ENCODE measurements at places on chromosomes 7 and 10.
A peak's percentile ranks its signal among the peaks of the same experiment; 100 is the strongest.

DNA sequence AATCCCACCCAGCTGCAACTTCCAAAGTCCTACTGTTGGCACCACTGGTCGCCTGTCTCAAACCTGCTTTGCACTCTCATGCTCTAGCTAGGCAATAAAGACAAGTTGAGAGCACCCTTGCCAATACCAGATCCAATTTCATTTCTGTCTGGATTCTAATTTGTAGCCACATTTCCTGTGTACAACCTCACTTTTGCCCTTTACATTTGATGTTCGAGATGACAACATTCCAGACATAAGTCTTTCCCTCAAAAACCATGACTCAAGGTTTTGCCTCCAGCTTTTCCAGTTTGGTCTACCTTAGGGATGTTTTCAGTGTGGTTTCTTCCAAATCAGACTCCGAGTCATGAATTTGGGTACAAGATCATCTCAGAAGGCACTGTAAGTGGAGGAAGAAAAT lies 309.0 kb downstream of the GPAM start:
- no peak for DNase-seq

DNA sequence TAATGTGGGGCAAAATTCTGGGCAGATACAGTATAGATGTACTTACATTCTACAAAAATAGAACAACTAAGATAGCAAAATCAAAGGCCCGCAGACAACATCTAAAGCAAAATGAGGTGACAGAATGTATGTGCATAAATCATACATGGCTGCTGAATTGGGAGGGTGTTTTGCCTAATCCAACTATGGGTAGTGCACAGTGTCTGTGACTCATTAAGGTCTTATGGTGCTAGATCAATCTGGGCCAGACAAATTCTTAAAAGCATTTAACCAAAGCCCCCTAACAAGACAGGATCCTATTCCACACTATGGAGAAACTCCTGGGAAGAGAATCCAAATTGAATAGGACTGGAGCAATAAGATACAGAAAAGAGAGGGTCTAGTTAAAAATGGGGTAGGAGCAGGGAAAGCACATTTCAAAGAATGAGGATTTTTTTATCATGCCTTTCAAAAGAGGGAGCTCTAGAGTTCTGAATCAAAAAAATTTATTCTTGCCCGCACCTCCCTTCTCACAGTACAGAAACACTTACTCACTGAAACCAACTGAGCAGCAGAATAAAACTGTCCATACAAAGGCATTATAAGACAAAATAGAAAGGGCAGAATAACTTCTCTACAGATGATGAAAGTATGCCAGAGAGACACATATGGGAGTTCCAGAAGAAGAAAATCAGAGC lies 181.3 kb downstream of the RNLS start:
- DNase-seq, result no peak

- DNase-seq, result no peak
Observed at GRCh38 chr7:66344166-66344565, 139.0 kb downstream of the TPST1 start.

GRCh38 chr7:158952776-158953175 lies 96.4 kb downstream of the DYNC2I1 start:
- no peak for DNase-seq

DNA sequence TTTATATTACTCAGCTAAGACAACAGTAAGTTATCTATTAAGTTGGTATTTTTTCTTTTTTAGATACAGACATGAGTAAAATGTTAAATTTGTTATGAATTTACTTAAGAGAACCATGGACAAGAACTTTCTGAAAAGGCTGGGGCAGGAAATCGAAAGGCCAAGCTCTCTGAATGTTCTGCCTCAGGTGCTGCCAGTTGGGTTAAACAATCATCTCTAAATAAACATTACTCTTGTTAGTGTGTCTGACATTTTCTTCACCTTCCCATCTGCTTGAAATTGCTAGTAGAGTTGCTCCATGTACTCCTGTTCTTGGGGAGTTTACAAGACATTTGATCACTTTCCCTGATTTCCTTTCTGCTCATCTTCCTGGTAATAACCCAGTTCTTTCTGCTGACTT lies 87.5 kb downstream of the ANKRD7 start:
- no peak for DNase-seq

DNA sequence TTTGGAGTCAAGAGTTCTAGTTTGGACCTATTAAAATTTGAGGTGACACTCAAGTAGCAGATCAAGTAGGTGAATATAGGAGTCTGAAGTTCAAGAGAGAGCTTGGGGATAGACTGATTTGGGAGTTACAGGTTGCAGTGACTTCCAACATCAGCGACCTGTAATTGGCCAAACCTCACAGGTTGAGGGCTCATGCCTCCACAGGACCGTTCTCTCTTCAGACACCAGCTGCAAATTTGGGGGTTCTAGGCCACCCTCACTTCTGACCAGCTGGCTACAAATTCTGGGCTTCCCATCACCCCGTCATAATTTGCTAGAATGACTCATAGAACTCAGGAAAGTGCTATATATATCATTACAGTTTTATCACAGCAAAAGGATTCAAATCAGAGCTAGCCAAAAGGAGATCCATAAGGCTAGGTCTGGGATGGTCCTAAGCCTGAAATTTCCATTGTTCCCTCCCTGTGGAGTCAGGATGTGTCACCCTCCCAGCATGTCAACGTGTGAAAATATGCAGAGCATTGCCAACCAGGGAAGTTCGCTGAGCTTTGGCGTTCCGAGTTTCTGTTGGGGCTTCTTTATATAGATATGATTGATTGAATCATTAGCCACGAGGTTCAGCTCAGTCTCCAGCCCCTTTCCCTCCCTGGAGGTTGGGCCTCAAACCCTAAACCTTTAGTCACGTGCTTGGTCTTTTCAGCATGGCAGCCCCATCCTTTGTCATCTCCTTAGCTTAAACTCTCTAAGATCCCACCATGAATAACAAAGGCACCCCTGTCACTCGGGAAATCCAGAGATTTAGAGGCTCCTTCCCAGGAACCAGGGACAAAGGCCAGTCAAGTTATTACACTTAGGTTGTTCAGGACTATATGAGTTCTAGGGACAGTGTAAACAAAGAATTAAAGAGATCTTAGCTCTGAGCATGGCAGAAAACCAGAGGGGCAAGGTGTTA lies 20.7 kb upstream of the ZNF212 start:
- no peak for DNase-seq

- no peak for DNase-seq
Observed at GRCh38 chr7:152661479-152661878, 14.5 kb downstream of the XRCC2 start.

- no peak for DNase-seq
Observed at GRCh38 chr10:132555648-132556575, 18.3 kb downstream of the INPP5A start.

DNA sequence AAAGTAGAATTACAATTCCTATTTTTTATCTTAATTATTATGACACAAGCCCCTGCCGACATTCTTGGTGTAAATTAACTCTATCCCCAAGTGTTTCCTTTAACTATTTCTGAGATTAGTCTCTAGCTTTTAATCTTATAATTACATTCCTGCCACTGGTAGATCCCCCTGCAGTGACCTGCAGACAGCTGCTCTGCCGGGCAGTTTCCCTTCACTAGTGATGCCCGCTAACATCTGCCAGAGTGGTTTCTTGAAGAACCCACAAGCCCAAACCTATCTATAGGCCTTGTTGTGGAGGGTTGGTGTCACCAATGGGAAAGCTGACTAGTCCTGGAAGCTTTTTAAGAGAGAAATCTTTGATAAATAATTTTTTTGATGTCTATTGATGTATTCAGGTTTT lies 50.0 kb downstream of the ADAM22 start:
- no peak for DNase-seq

DNA sequence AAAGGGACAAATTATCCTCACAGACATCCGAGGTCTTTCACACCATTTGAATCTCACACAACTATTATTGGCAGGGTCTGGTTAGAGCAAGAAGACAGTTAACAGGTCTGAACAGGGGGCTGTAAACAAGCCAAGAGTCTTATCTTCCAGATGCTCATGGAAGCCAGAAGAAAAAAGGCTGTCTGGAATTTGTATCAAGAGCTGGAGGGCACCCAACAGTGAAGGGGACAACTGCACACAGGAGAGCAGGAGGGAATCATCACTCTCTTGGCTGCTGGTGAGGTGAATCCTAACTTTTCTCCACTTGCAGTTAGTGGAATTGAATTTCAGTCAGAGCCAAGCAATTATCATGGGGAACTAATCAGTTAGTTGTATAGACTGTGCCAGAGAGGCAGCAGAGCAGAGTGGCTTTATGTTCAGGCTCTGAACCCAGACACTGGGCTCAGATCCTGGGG lies 880.2 kb upstream of the AUTS2 start:
- DNase-seq, result no peak

- no peak for DNase-seq
Observed at GRCh38 chr10:126499744-126500143, 111.5 kb upstream of the ADAM12 start.

DNA sequence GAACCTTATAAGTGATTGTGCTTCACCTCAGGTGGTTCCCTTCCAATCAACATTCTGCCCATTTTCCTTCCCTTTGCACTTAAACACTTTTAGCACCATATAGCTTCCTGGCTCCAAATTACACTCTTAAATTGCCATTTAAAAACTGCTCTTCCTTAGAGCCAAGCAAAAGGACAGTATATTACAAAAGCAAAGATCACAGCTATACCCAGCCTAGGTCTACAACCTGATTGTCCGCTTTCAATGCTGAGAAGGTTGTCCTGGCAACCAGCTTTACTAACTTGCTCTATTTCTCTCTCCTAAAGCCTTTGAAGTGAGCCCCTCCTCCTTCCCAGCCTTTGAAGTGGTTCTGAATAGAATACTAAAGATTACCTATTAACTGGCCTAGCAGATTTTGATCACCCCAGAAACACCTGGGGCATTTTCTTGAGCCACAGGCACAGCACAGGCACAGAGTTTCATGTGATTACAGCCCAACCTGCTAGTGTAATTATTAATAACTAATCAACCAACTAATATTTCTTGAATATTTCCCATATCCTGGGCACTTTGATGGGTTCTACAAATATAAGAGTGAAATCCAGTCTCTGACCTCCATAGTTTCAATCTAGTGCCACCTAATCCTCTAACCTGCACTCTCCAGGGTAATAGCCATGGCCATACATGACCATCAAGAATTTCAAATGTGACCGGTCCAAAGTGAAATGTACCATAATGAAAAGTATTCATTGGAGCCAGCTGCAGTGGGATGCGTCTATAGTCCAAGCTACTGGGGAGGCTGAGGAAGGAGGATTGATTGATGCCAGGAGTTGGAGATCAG lies 63.6 kb upstream of the TRIM24 start:
- no peak for DNase-seq

- no peak for DNase-seq
Observed at GRCh38 chr7:21364801-21365271, 63.0 kb upstream of the SP4 start.

DNA sequence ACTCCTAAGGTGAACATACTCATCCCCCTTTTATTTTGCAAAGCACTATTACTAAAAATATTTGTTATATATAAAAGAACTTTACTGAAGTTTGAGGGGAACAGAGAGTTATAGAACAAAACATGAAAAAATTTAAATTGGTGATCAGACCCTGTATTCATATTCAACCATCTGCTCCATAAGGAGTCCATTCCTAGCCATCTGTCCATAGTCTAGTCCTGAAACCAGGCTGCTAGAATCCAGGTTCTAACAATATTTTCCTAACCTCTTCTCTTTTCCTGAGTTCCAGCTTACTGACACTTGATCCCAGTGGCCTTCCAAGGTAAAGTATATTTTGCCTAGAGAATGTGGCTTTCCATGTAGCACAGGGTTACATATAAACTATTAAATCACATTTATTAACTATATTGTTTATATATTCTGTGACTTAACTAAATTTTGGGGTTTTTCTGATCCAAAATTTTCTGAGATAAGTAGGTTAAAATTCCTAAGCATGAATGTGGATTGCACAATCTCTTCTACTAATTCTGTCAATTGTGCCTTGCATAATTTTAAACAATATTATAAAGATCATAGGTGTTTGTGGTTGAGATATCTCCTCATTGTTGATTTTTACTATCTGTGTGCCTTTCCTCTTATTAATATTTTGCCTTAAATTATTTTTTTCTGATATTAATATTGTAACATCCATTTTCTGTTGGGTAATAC lies 137.6 kb upstream of the MAGI2 start:
- DNase-seq, result no peak

DNA sequence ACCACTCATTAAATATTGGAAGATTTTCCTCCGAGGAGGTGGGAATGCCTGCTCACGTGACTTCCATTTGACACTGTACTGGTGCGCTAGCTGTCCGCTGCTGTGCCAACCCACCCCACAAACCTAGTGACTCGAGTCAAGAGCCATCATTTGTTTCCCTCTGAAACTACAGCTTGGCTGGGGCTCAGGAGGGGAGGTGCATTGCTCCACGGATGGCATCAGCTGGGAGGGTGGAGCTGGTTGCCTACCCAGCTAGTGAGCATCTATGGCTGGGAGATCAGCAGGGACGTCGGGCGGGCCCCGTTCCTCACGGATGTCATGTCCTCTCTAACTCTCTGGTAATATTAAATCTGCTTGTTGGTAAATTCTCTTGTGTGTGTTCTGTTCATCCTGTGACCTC lies 9.5 kb upstream of the FOXL3 start:
- no peak for DNase-seq

DNA sequence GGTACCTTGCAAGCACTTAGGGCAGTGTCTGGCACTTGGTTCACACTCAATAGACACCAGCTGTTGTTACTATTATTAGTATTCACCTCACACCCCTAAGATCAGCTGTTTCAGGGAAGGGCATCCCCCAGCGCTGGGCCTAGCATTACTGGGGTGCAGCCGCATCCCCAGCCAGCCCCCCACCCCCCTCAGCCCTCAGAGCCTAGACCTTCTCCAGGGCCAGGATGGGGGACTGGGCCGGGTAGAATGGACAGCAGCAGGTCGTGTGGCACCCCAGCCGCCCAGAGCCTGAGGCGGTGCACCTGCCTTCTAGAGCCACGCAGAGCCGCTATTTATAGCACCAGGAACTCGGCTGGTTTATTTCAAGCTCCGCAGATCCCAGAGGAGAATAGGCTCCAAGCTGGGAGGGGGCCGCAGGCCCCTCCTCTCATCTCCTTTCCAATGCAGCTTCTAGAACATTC lies 60.5 kb downstream of the GTF2IRD1 start:
- no peak for DNase-seq

DNA sequence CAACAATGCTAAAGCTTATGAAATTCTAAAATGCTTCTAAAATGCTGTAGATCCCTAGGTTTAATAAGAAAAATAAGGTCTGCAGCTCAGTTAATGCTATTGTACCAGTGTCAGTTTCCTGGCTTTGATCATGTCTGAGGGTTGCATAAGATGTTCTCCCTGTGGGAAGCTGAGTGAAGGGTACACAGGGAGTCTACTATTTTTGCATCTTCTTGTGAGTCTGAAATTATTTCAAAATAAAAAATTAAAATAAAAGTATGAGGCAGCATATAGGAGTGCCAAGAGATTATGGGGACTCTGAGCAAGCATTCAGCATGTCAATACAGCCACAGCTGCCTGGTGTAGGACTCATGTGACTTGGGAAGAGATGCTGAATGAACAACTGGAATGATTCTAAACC lies 14.7 kb downstream of the CHST15 start:
- no peak for DNase-seq

GRCh38 chr10:6539833-6540232 lies 40.2 kb downstream of the PRKCQ start:
- DNase-seq, result no peak

DNA sequence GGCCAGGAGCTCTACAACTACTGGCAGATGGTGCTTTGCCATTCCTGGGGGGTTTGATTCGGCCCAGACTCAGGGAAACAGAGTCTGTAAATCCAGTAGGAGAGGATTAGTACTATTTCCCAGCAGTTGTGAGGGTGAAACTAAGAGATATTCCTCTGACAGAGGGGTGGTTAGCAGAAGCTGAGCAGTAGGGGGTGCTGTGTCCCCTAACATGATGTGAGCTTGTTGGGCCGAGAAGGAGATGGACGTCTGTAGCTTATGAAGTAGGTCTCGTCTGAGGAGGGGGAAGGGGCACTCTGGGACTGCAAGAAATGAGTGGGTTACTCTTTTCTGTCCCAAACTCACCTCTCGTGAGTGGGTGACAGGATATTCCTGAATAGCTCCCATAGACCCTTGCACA lies 179.2 kb upstream of the MBL2 start:
- DNase-seq, result peak; percentile 2
